ENCODE measurements at places on chromosomes 6 and 20.

DNA sequence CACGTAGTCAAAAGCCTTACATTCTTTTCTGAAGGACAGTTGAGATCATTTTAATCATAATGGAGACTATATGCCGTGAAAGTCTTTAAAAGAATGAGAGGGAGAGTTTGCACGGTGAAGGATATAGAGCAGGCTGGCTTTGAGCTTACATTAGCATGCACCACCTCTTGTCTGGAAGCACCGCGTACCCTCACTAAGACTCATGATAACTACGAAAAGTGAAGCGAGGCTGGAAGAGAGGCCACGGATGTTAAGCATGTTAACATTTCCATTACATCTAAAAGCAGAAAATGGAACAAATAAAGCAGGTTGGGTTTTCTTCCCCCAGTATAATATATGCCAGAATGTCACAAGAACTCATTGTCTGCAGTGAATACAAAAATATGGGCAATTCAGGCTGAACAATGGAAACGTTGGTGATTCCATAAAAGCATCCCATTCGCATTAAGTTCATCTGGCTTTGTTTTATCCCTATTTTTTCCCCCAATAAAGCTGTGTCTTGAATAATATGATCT is 40.6 kb upstream of the NKX2-2 start:
- DNase-seq = no peak

GRCh38 chr20:38873050-38873581 is 53.1 kb upstream of the FAM83D start:
- DNase-seq = no peak

GRCh38 chr6:21591446-21591845 is 2.1 kb upstream of the SOX4 start:
- no peak for DNase-seq

- no peak for DNase-seq
Observed at GRCh38 chr6:22965889-22966288, 396.5 kb downstream of the HDGFL1 start.

- DNase-seq = no peak
Observed at GRCh38 chr6:37237789-37238188, 19.8 kb upstream of the TBC1D22B start.

DNA sequence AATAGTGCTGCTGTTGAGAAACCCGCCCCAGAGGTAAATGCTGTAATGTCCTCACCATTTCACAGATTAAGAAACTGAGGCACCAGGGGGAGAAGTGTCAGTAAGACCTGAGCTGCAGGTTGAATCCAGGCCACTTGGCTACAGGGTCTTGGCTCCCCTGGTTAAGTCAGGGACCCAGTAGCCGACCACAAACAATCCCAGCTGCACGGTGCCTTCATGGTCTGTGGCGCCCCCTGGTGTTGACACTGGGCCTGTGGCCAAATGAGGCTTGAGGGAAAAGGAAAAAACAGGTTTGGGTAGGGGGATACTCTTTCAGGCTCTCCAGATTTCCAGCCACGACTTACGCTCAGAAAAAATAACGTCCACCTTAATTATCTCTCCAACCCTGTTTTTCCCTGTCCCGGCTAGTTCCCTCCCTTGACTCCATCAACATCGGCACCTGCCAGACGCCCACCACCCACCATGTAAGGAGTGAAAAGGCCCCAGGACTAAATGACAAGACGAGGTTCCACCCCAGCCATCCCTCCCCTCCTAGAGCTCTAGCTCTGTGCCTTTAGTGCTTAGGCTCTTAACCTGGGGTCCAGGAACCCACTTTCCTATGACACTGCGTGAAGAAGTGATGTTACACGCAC is 47.7 kb upstream of the POLR1H start:
- peak; percentile 19 for DNase-seq

- DNase-seq = no peak
Observed at GRCh38 chr20:21632735-21633053, 72.8 kb upstream of the PAX1 start.

- DNase-seq = no peak
Observed at GRCh38 chr20:62032609-62033368, 32.9 kb downstream of the TAF4 start.

GRCh38 chr6:98931696-98932095 is 16.1 kb downstream of the FBXL4 start:
- DNase-seq = no peak

- DNase-seq = no peak
Observed at GRCh38 chr20:54152227-54153040, 21.4 kb downstream of the CYP24A1 start.

DNA sequence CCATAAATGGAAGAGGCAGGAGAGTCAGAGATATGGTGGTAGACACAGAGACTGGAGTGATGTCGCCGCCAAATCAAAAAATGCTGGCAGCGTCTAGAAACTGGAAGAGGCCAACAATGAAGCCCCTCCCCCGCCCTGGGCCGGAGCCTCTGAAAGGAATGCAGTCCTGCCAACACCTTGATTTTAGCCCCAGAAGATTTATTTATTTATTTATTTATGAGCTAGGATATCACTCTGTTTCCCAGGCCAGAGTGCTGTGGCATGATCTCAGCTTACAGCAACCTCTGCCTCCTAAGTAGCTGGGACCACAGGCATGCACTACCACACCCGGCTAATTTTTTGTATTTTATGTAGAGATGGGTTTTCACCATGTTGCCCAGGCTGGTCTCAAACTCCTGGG is 82.6 kb upstream of the CCDC167 start:
- no peak for DNase-seq

GRCh38 chr20:20188647-20189046 is 136.3 kb downstream of the CFAP61 start:
- DNase-seq = no peak

GRCh38 chr6:89775150-89775549 is 44.4 kb downstream of the MDN1 start:
- no peak for DNase-seq

DNA sequence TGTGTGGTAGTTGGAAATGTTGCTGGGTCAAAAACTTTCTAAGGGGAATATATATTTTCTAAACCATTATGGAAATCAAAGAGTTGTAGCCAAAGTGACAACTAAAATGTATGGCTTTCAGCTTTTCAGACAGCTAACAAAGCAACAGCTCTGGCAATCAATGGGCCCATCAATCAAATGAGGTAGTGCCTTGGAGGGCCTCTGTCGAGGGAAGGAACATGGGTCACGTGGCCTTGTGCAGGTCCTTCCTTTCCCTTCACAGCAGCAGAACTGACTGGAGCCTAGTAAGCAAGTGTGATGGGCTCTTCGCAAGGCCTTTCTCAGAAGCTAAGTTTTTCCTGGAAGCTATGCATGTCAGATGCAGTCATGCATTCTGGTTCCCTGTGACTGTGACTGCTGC is 17.9 kb downstream of the FAXC start:
- no peak for DNase-seq

DNA sequence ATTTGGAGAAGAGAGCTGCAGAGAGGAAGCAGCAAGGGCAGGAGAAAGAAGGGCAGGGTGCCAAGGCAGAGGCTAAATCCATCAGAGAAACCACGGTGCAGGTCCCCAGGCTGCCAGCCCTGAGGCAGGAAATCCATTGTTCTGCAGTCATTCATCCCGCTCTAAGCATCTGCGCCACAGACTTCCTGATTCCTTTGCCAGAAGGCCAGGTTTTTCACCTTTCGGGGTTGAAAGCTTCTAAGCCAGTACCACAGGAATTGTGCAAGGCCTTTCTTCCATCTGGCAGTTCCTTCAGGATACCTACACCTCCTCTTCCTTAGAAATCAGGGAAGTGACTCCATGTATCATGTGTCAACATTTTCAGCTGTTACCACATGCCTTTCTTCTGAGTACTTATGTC is 45.6 kb downstream of the ADGRF5 start:
- DNase-seq = no peak

DNA sequence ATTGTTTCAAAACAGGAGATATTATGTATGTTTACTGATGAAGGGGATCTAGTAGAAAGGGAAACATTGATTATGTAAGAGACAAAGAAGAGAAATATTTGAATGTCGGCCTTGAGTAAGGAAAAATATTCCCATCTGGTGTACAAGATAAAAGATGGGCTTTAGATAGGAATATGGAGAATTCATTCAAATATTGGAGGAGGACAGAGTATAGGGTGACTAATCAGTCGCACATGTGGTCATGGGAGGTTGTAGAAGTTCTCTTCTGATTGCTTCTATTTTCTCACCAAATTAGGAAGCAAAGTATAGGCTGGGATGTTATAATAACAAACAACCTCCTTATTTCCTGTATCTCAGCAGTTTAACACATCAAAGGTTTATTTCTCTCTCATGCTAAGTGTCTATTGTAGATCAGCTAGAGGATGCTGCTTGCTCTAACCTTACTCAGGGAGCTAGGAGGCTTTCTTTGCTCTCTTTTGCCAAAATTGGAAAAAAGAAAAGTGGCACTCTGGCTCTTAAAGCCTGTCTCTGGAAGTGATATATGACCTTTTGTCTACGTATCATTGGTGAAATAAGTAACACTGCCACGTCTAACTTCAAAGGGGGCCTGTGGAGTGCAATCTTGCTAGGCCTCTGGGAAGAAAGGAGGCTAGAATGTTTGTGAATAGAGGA is 1.2 kb upstream of the HDDC2 start:
- DNase-seq = no peak

GRCh38 chr20:31698803-31699718 is 23.6 kb downstream of the BCL2L1 start:
- DNase-seq = no peak

GRCh38 chr6:73943930-73944652 is 248.1 kb downstream of the CD109 start:
- no peak for DNase-seq

DNA sequence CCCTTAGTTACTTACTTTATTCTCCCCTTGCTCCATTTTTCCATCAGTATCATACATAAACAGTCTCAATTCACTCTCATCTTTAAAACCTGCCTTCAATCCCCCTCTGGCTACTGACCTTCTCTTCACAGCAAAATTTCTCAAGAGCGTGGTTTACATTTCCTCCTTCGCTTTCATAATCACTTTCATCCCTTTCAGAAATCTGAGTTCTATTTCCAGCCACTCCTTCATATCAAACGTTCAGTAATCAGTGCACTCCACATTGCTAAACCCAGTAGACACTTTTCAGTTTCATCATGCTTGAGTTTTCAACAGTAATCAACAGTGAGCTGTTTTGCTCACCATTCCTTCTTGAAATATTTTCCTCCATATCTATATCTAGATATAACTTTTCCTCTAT is 176.7 kb upstream of the HSF2 start:
- DNase-seq = no peak

DNA sequence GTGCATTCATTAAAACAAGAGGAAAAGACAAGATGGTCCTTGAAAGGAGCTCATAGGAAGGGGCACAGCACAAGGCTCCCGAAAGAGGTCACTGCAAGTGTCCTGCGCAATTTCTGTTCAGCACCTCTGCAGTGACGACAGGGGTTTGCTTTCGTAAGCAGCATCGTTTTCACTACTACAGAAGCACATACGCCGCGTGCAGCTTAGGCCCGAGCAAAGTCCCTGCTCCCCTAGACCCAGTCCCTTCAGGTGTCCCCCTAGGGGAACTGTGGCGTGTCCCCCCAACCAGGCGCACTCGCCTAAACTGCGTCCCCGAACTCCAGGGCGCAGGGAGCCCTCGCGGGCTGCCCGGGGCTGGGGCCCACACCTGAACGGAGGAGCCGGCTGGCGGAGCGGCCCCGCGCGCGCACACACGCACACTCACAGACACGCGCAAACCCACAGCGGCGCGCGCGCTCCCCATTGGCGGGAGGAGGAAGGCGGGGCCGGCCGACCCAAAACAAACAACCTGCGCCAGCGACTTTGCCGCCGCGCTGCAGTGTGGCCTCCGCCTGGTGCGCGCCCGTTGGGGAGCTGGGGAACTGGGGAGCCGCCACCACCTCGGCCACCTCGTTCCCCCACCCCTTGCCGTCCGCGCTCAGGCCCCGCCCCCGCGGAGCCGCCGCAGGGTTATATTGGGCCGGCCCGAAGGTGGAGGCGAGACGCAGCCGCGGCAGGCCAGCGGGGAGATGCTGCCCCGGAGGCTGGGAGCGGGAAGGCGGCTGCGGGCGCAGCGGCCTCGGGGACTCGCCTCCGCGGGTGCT is at the start of gene FOXQ1:
TSS of gene FOXQ1 (plus strand) at position 699 of the 803 bp plus-strand sequence. CDS start 607 bp downstream, outside the sequence.
- DNase-seq = no peak

- DNase-seq = no peak
Observed at GRCh38 chr6:66896415-66896814, 1189.4 kb upstream of the EYS start.

DNA sequence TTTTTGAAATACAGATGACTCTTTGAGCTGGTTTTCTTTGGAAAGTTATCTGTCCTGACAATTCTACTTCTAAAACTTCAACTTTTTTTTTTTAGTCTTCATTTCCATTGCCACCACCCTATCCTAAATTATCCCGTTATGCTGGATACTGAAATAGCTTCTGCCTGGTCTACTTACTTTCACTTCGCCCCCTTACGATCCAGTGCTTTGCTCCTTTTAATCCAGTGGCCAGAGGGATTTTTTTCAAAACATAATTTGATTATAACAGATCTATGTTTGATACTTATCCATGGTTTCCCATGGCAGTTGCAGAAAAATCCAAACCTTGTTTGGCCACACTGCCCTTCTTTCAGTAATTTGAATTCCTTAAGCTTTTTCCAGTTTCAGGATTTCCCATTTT is 27.4 kb downstream of the ASXL1 start:
- DNase-seq = no peak

GRCh38 chr6:3260772-3261517 is 2.2 kb downstream of the PSMG4 start:
- DNase-seq = no peak

DNA sequence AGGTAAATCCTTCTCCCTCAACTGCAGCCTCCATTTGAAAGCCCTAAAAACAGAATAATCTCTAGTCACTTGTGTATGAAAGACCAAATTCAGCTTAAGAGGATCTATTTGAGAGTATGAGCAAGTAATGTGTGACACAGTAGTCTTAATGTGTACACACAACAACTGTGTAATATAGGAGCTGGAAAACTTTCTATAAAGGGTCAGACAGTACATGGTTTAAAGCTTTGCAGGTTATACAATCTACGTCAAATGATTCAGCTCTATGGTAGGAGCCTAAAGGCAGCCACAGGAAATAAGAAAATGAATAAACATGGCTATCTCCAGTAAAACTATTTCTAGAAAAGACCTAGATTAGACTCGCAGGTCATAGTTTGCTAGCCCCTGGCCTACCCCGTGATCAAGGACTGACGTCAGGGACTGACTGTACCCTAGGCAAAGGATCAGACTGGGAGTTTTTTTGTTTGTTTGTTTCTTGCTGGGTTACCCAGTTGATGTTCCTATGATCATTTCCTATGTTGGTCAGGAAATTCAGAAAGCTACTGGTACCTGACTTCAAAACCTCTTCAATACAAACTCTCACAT is 39.7 kb downstream of the BTBD9 start:
- DNase-seq = no peak

GRCh38 chr6:52515219-52515960 is 61.5 kb downstream of the TRAM2 start:
- DNase-seq = no peak

- no peak for DNase-seq
Observed at GRCh38 chr20:4613184-4613583, 108.5 kb upstream of the PRND start.

DNA sequence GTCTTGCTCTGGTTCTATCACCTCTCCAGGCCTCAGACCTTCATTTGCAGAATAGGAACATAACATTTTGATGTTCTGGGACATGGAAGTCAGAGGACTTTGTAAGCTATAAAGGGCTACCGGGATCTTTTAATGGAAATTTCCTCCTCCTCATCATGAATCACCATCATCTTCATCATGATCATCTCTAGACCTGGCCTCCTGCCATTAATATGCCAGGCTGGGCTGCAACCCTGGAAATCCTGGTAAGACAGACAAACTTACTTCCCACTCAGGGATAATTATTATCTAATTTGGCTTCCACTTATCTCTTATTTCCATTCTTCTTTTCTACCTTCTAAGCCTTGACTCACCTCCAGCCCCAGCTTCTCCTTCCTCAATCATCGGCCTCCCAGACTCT is 41.0 kb upstream of the MRPS18A start:
- no peak for DNase-seq
